HFFc6 (cell line): ENCODE measurements at places on chromosomes 7 and 10. TPM values are rescaled to one million over a fixed set of nuclear protein-coding genes. Genes with fewer than 3 reads are reported as not detected.

GRCh38 chr10:119516381-119517234 lies 25.9 kb downstream of the RGS10 start:
- no peak overlapping the region for H3K4me3 ChIP-seq
- DNase-seq, result no peak
- peak overlapping the region; percentile 74 for H3K27ac ChIP-seq
- H3K27me3 ChIP-seq, result peaks cover 2% of the 10 kb centered on the region; the same call in 1 of the 2 replicates

The EPDR1 gene
- not detected in 3 replicates for total RNA-seq

The SP8 gene
- not detected in 3 replicates for total RNA-seq

The KCNMA1 gene
- 93.0 to 195 TPM (median 150 TPM) in 3 replicates for total RNA-seq

GRCh38 chr10:91597197-91597881 lies 35.5 kb downstream of the PPP1R3C start:
- peak overlapping the region; percentile 29; the same call in 1 of the 2 replicates for H3K4me3 ChIP-seq
- no peak for DNase-seq
- peaks cover 64% of the 10 kb centered on the region for H3K4me1 ChIP-seq
- H3K27me3 ChIP-seq, result no peaks in the 10 kb centered on the region; the same call in 1 of the 2 replicates
- peak overlapping the region; percentile 77 for H3K27ac ChIP-seq

DNA sequence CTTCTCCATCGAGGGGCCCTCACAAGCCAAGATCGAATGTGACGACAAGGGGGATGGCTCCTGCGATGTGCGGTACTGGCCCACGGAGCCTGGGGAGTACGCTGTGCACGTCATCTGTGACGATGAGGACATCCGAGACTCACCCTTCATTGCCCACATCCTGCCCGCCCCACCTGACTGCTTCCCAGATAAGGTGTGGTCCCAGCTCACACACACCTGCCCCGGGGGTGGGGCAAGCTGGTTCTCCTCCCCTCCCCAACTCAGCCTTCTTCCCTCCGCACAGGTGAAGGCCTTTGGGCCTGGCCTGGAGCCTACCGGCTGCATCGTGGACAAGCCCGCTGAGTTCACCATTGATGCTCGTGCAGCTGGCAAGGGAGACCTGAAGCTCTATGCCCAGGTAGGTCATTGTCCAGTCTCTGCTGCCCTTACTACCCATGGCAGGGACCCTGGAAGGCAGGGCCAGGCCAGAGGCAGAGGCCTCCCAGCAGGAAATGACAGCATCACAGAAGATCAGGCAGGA lies 11.0 kb downstream of the FLNC start:
- peaks cover 5% of the 10 kb centered on the region; the same call in 1 of the 2 replicates for H3K4me1 ChIP-seq
- H3K4me3 ChIP-seq, result no peak overlapping the region
- no peak for DNase-seq
- H3K27me3 ChIP-seq, result peaks cover 8% of the 10 kb centered on the region
- H3K36me3 ChIP-seq, result peaks cover 25% of the 10 kb centered on the region

The FAM25C gene
- total RNA-seq, result not detected in 3 replicates

The KCND2 gene
- total RNA-seq, result not detected in 3 replicates

GRCh38 chr10:12473491-12473890 lies 124.1 kb downstream of the CAMK1D start:
- no peaks in the 10 kb centered on the region for H3K4me1 ChIP-seq
- no peak overlapping the region for H3K27ac ChIP-seq
- no peak overlapping the region for H3K4me3 ChIP-seq
- H3K27me3 ChIP-seq, result peaks cover 13% of the 10 kb centered on the region
- no peak for DNase-seq

GRCh38 chr10:67471022-67471421 lies 225.0 kb downstream of the CTNNA3 start:
- no peaks in the 10 kb centered on the region for H3K36me3 ChIP-seq
- no peak overlapping the region for H3K4me3 ChIP-seq
- H3K27ac ChIP-seq, result no peak overlapping the region
- no peaks in the 10 kb centered on the region for H3K4me1 ChIP-seq
- no peaks in the 10 kb centered on the region for H3K27me3 ChIP-seq

DNA sequence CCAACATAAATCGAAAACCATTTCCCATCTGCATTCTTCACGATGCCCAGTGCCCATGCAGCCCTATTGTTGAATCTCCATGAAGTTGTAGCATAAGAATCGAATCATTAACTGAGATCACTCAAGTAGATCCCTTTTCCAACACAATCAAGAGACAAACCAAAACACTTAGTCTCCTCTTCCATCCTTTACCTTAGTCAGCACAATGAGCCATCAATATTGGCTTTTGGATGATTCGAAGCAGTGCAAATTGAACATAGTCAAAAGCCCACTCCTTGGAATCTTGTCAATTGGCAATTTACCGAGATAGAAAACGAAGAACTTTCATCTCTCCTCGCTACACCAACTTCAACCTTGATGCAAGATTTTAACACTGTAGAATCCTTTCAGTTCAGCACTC lies 66.5 kb upstream of the ADRB1 start:
- H3K4me1 ChIP-seq, result no peaks in the 10 kb centered on the region
- H3K27ac ChIP-seq, result no peak overlapping the region
- H3K4me3 ChIP-seq, result no peak overlapping the region
- no peak for DNase-seq

DNA sequence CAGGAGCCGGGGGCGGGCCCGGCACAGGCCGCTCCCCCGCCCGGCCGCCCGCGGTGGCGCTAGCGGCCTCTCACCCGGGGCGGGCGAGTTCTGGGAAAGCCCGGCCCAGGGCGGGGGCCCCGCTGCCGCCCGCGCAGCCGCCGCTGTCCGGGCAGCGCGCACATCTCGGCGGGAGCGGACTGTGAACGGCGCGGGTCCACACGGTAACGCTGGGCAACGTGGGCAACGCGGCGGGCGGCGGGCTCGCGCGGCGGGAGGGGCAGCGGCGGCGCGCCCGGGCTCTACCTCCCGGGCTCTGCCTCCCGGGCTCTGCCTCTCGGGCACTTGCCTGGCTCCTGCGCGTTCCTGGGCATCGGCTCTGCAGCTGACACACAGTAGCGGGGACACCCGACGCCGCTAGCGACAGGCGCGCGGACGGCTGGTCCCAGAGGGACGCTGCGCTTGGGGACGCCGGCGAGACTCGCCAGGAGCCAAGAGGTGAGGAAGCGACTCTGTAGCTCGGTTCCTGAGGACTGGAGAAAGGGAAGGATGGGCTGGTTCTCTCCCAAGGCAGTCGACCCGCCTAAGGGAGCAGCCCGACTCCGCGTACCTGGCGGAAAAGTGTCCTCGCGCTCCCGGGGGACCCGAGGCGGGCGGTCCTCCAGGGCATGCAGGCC lies at the start of gene PLCE1:
Gene PLCE1, plus strand, starts transcription at position 150 of the 656 bp plus-strand sequence. CDS start 37,116 bp downstream, outside the sequence.
- DNase-seq, result no peak
- no peaks in the 10 kb centered on the region for H3K36me3 ChIP-seq
- H3K27ac ChIP-seq, result no peak within 1 kb of the TSS
